ENCODE measurements at places on chromosomes 6 and 20.

DNA sequence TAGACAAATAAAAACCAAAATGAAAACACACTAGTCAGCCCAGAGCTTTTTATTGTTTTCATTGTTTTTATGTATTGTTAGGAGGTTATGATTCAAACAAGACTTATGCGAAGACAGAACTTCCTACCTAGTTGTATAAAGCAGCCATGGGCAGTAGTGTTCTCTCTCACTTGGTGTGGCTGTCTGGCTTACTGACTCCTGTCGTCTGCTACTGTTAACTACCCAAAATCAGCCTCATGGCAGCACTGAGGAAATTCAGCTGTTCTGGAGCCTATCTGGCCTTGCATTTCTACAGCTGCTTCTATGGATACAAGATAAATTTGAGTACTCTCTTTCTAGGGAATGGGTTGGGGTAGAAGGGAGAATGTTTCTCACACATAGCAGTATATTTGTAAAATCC, 20.4 kb downstream of the VTA1 start:
- DNase-seq: no peak

DNA sequence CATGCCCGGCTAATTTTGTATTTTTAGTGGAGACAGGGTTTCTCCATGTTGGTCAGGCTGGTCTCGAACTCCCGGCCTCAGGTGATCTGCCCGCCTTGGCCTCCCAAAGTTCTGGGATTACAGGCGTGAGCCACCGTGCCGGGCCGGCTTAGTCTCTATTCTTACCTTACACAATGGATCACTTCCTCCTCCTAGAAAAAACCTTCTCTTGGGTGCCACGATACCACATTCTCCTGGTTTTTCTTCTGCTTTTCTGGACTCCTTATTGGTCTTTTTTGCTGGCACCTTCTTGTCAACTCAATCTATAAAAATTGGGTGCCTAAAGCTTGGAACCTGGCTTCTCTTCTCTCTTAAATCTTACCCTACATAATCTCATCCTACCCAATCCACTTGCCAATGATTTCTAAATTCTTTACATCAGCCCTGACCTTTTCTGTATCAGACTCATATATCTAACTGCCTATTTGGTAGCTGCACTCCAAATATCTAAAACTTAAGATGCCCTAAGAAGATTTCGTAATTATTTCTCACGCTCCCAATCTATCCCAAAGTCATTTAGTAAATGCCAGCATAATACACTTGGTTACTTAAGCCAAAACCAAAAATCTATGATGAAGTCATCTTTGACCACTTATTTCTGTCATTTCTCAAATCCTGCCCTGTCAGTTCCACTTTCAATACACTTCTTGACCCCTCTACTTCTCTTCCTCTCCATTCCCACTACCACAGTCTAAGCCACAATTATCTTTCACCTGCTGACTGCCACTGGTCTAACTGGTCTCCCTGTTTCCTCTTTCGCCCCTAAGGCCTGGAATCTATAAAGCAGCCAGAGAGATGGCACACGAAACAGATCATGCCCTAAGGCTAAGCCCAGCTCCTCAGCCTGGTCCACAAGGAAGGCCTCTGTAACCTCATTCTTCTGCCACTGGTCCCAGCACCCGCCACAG, 43.2 kb downstream of the ELMO2 start:
- no peak for DNase-seq

GRCh38 chr20:58251979-58252591, 23.6 kb upstream of the ANKRD60 start:
- DNase-seq: no peak

DNA sequence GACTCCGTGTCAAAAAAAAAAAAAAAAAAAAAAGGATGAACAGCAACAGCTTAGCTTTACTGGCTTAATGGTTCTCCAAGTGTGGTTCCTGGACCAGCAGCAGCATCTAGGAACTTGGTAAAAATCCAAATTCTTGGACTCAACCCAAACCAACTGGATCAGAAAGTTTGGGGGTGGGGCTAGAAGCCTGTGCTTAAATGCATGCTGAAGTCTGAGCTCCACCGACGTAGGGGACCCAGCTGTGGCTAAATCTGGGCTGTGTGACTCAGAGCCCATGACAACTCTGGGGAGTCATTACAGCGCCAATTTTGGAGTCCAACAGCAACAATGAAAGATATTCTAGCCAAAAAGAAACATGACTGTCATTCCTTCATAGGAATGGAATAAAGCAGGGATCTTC, 13.6 kb upstream of the CHD6 start:
- no peak for DNase-seq

- no peak for DNase-seq
These were observed 238.6 kb upstream of the PMEPA1 start for GRCh38 chr20:57948180-57948955.

GRCh38 chr6:129542705-129543104, 167.3 kb downstream of the ARHGAP18 start:
- no peak for DNase-seq

- no peak for DNase-seq
These were observed 111.4 kb upstream of the PREP start for GRCh38 chr6:105514306-105514705.

DNA sequence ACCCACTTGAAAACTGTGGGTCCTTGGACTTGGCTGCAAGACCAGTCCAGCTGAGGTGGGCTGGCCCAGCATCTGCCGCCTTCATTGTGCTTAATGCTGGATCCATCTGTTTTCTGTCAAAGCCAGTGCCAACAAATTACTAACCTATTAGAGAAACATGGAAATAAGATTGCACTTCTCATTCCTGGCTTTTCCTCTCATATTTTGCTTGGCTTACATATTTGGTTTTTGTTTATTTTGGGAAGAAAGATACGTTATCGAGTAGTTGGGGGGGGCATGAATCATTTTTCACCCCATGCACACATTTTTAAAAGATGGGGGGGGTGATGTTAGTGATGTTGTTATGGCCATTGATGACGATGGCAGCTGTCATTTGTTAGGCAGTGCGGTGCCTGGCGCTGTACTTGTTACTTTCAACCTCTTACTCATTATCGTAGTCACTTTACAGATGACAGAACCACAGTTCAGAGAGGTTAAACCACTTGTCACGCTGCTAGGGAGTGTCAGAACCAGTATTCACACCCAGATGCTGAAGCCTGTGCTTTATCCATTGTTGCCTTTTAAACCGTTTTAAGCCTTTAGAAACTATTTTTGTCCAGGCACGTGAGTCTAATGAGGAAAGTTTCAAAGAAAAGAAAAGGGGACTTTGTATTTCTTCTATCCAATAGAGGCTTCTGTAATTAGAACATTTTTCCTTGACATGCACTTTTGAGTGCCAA, 180.0 kb downstream of the TMEM242 start:
- no peak for DNase-seq

- no peak for DNase-seq
These were observed 103.1 kb downstream of the TCP11 start for GRCh38 chr6:35038076-35038475.

DNA sequence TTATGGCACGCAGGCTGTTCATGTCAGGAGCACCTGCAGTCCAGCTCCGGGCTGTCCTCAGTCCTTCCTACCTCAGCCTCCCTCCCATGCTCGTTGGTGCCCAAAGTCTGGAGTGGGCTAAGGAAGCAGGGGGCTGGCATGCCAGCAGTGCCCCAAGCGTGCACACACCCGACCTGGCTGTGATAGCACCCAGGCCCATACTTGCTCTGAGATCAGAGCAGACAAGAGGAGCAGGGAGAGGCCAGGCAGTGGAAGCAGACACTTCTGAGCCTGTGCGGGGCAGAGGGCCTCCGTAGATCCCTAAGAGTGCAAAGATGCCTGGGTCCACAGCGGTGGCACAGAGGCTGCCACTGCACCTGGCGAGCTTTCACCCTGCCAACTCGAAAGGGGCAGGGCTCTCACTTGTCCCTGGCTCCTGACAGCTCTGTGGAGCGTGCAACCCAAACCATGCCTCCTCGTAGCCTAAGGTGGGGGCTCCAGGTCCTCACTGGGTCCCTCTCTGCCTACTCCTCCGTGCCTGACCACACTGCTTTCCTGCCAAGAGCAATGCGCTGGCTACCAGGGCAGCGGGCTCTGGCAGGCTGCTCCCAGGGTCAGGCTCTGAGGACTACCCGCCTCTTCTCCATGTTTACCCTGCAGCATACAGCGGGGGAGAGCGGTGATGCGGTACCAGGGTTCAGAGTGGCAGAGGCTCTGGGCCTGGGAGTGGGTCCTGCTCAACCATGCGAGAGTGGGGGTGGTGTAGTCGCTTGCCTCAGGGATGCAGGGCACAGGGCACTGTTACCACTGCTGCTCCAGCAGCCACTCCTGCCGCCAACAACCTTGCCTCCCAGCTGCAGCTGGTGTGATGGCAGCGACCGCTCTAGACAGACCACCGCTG, 59.5 kb downstream of the MANEA start:
- no peak for DNase-seq

- no peak for DNase-seq
These were observed 50.8 kb downstream of the UTRN start for GRCh38 chr6:144335914-144336313.

GRCh38 chr6:32558426-32559057, 28.5 kb upstream of the HLA-DRB5 start:
- DNase-seq: no peak

DNA sequence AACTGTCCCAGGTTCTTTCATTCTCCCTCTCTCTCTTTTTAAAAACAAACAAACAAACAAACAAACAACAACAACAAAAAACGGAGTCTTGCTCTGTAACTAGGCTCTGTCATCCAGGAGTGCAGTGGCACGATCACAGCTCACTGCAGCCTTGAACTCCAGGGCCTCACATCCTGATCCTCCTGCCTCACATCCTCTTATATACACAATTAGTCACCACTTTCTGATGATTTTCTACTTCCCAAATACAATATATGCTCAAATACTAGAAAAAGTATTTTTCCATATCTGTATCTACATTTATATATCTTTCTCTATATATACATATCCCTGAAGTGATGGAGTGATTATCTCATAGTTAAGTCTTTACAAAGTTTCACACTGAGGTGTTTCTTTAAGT, 170.7 kb downstream of the EPHA7 start:
- DNase-seq: no peak

- DNase-seq: no peak
These were observed 40.5 kb upstream of the TAF8 start for GRCh38 chr6:42009844-42010184.

- DNase-seq: no peak
These were observed 34.5 kb downstream of the SLX4IP start for GRCh38 chr20:10469599-10469998.

- no peak for DNase-seq
These were observed at the start of gene SGK1 for GRCh38 chr6:134317471-134318131. Gene SGK1 (minus strand): TSS chr6:134318112. CDS start chr6:134317460, 652 bp downstream.

GRCh38 chr20:11917663-11918062, at the start of gene BTBD3:
Gene BTBD3 (plus strand): TSS chr20:11917893. CDS start chr20:11918276, 383 bp downstream.
- no peak for DNase-seq

GRCh38 chr6:142489722-142490610, 188.2 kb downstream of the ADGRG6 start:
- no peak for DNase-seq

DNA sequence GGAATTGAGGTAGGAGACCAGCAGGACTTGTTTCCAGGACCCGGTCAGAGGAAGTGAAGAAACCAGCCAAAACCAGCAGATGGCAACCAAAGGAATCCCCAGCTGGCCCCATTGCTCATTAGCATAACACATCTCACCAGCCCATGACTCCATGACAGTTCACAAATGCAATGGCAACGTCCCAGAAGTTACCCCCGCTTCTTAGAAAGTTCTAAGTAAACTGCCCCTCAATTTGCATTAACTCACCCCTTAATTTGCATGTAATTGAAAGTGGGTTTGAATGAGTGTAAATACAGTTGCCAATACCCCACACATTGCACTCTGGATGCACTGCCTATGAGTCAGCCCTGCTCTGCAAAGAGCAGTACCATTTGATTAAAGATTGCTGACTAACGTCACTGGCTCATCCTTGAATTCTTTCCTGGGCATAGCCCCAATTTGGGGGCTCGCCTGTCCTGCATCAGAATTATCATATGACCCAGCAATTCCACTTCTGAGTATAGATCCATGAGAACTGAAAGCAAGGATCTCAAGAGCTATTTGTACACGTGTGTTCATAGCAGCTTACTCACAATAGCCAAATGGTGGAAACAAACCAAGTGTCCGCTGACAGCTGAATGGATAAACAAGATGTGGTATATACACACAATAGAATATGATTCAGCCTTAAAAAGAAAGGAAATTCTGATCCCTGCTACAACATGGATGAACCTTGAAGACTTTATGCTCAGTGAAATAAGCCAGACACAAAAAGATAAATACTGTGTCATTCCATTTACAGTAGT, 36.4 kb downstream of the MYLK4 start:
- no peak for DNase-seq

DNA sequence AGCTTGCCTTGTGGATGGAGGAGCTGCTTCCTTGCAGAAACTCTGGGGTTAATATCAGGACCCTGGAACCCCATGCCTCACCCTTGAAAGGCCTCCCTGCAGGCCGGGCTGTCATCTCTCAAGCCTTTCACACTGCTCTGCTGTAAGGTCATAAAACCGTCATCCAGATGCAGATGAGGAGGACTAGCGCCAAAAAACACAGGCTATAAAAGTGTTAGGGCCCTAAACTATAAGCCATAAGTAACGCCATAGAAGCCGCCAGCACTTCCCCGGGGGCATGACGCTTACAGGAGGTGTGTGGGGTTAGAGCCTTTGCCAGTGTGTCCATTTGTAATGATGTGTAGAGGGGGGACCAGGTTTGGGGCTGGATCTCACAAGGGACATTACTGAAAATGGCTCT, 47.6 kb downstream of the CDH4 start:
- no peak for DNase-seq

GRCh38 chr20:19466206-19466928, 253.9 kb downstream of the SLC24A3 start:
- no peak for DNase-seq

- no peak for DNase-seq
These were observed 135.6 kb downstream of the TFAP2C start for GRCh38 chr20:56764671-56765070.
